ENCODE measurements at places on chromosomes 1 and 21.

DNA sequence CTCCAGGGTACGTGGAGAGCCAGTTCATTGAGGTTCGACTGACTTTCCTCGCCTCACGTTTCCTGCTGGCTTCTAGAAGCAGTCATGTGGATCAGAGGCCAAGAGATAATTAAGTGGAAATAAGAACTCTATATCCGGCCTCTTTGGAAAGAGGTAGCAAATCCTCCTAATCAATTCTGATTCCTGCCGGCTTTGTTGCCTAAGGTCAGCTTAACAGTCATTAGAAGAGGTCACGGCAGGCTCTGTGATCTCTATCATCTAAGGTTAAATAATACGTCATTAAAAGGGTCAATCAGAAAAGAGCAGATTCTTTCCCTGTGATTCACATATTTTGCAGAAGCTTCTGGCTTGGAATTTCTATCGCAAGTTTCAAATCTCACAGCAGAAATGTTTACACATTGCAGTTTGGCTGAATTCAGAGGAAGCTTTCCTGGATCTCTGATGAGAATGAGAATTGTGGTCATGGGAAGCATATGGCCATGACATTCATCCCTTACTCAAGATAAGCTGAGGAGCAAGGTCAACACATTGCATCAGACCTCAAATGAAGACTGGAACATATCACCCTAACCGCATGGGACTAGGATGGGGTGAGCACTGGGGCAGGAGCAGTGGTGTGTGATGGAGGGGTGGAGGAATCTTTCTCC is 189.4 kb downstream of the PBX1 start:
- DNase-seq: no peak

DNA sequence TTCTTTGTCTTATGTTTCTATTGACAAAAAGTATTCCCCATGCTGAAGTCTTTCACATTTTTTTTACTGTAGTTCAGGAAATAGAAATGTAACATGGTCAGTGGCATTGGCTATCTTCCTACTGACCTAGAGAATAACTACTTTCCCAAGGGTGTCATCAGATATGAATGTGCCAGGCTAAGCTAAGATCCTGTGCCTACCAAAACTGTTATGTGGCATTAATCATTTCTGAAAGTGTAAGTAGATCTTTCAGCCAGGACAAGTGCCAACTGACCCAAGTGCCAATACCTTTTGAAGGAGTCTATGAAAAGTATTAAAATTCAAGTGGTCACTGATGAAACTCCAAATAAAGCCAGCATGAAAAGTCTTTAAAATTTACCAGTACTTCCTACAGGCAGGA is 165.3 kb downstream of the TNFSF18 start:
- DNase-seq: no peak

GRCh38 chr1:199956005-199956404 is 71.5 kb upstream of the NR5A2 start:
- DNase-seq: no peak

DNA sequence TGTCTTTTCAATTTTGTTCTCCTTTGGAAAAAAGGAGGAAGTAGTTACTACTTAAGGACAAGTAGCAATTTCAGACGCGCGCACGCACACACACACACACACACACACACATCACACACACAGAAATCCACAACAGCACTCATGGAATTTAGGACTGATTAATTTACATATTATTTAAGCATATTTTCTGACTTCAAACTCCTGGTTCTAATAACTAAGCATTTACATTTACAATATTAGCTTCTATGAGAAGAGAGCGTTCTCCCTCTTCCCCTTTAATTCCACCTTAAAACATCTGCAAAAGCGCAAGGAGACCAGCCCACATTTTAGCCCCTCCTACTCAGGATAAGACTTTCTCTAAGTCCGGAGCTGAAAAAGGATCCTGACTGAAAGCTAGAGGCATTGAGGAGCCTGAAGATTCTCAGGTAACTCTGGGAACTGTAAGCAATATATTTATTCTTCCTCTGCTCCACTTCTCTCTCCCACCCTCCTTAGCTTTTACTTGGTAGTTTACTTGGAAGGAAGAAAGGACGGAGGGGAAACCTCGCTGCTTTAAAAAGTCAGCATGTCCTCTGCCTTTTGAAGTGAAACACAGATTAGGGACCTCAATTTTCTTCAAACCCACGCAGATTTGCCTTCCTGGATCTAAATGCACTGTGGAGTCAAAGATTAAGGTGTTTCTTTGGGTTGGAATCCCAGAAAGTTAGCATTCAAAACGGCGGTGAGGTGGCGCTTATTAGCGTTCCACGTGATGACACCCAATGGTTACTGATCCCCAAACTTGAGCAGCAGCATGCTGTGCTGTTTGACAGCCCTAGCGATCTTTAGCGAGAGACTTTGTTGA is at the start of gene PLA2G4A:
PLA2G4A (plus strand) TSS at position 339 of the 844 bp plus-strand sequence. CDS start 25,406 bp downstream, outside the sequence.
- no peak for DNase-seq

- DNase-seq: no peak
Measured at GRCh38 chr1:30323352-30323751, 400.0 kb downstream of the MATN1 start.

- no peak for DNase-seq
Measured at GRCh38 chr1:220367833-220368232, 95.6 kb upstream of the RAB3GAP2 start.

- DNase-seq: no peak
Measured at GRCh38 chr1:95650631-95651030, 416.6 kb downstream of the RWDD3 start.

DNA sequence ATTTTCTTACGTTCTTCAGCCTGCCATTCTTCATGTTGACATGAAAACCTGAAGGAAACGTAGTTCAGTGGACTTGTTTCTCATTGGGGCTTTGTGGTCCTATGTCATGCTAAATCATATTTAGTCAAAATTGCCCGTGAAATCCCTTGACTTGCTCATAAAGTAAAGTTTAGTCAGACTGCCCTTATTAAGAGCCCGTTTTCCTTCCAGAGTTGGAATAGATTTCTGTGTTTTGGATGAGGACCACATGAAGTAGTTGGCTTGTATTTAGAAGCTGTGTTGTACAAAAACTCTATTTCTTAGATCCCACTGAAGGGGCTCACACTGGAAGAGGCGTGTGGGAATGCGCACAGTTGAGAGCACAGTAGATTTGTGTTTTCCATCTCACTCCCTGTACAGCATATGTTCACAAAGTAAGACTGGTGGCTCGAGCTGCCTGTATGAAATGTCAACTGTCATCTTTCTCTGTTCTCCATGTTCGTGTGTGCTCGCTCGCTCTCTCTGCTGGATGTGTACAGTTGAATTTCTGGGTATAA is 42.4 kb downstream of the CAMTA1 start:
- DNase-seq: no peak

DNA sequence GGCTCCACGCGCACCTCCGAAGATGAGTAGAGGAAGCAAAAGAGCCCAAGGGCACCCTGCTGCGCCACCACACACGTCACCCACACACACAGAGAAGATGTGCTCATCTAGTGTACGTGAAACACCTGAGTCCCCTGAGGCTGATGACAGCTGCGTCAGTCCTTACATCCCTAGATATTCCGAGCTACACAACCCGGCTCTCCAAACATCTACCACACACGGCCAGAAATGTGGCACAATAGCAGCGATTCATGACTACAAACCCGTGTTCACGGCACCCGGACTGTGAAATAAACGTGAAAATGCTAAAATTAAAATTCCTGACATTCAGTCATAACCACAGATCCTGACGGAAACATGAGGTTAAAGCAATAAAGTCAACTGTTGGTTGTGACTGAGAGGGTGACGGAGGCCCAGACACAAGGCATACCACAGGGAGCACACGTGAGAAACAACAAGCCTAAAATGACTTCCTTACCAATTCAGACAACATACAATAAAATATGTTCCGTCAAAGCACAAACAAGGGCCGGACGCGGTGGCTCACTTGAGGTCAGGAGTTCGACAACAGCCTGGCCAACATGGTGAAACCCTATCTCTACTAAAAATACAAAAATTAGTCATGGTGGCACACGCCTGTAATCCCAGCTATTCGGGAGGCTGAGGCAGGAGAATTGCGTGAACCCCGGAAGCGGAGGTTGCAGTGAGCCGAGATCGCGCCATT is 7.3 kb downstream of the SSU72 start:
- no peak for DNase-seq

- no peak for DNase-seq
Measured at GRCh38 chr1:102434421-102434820, 437.7 kb upstream of the OLFM3 start.

DNA sequence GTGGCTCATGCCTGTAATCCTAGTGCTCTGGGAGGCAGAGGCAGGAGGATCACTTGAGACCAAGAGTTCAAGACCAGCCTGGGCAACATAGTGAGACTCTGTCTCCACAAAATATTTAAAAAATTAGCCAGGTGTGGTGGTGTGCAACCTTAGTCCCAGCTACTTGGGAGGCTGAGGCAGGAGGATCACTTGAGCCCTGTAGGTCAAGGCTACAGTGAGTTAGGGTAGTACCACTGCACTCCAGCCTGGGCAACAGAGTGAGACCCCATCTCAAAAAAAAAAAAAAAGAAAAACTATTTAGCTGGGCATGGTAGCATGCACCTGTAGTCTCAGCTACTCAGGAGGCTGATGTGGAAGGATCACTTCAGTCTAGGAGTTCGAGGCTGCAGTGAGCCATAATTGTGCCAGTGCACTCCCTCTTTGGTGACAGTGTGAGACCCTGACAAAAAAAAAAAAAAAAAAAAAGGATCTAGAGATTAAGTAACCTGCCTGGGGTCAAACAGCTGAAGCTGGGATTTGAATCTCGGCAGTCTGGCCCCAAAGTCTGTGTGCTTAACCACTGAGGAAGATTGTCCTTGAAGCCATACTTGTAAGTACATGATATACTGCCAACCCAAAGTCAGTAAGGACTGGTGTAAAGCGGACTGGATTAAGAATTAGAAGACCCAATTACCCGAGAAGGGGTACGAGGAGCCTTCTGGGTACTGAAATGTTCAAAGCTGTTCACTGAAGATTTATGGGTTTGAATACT is 31.8 kb downstream of the LRRN2 start:
- no peak for DNase-seq

DNA sequence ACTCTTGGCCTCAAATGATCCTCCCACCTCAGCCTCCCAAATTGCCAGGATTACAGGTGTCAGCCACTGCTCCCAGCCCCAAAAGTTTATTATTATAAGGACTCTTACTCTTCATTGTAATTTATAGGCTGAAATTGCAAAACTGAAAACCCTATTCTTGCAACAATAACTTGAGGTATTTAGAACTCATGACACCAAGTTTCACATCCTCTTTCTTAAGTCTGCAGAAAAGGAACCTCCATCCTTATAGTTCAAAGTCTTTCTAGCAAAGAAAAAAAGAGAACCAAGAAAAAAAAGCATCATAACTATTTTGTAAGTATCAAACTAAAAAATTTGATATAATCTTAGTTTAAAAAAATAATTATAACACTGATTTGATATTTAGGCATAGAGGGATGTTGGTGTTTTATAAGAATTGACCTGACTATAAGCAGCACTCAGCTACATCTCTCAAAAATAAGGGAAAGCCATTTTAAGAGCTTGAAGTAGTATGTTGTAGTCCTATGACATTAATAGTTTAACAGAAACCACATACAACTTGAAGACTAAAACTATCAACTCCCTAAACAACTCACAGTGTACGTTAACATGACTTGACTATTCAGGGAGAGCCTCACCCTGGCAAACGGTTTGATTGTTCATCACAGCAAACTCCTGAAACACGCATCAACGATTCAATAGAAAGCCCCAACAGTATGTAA is 122.4 kb downstream of the AKT3 start:
- DNase-seq: no peak

DNA sequence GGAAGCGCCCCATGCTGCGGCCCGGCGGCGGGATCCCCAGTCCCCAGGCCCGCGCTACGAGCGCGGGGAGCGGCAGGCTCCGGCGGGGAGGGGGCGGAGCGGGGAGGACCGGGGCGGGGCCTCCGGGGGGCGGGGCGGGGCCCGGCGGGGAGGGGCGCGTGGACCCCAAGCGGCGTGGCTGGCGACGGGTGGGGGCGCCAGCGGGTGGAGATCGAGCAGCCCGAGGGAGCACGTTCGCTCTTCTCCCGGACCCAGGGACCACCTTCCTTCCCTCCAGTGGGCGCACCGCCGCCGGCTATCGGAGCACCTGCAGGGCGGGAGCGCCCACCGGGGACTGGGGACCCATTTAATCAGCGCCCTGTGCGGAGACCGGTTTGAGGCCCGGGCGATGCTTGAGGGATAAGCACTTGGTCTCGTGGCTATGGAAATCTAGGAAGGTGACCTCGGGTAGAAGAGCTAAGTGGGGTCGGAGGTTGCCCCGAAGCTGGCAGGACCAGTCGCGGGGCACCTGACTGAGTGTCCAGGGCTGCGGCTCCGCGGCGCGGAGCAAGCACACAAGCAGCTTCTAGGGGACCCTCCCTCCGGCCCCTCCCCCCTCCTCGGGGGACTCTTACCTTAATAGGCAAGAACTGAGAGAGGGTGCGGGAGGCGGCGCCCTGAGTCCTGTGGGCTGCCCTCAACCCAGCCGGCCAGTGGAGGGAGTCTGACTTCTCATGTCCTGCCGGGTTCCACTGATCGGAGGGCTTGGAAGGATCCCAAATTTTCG is at the start of gene TSPAN2:
TSPAN2 (minus strand) TSS at position 84 of the 766 bp plus-strand sequence; CDS start at position 13, 71 bp downstream.
- DNase-seq: peak; percentile 31

DNA sequence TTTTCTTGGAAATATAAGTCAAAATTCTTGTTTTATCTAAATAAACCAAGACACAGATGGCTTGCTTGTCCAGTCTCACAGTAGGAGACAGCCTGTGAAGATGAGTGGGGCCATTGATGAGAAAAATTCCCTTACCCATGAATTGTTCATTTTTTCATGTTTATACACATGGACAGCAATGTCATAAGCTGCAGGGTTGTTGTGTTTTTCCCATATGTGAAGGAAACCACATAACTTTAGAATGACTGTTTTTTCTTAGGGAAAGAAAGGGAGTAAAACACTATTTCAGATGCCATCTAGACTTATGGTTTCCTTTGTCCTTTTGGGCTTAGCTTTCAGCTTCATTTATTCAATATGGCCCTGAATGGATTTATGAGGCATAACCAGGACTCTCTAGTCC is 622.5 kb upstream of the NR5A2 start:
- DNase-seq: no peak

DNA sequence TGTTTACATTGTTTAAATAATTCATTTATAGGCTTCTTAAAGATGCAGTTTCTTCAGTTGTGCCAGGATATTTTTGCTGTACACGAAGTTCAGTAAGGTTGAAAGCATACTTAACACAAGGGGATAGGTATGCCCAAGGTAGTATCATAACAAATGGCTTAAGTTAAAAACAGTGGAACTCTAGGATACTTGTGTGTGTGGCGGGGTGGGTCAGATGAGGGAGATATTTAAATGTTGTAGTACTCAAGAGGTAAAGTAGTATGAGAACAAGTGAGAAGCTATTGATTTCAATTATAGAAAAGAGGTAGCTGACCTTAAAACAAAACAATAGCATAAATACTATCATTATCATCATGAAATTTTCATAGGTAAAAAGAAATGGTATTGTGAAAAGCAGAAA is 6.2 kb downstream of the LRRC7 start:
- no peak for DNase-seq
